Activated CD4-positive, alpha-beta T cell treated with anti-CD3 and anti-CD28 coated beads for 1 hour (primary cell): ENCODE measurements at places on chromosomes 3 and 15.

DNA sequence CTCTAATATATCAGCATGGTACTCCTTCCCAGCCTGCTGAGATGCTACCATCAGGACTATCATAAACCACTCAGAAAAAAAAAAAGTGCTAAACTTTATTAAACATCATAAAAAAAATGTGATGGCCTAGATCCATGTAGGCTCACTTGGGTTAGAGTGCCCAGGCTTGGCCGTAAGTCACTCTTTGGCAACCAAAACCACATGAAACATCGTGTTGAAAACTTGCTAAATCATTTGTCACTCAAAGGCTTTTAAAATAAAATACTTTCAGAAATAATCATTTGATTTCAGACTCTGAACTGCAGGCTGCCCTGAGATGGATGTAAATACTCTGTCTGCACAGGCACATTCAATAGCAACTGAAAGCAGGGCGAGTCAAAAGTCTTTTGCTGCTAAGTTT is 78.4 kb upstream of the WNT5A start:
- no peak for DNase-seq

DNA sequence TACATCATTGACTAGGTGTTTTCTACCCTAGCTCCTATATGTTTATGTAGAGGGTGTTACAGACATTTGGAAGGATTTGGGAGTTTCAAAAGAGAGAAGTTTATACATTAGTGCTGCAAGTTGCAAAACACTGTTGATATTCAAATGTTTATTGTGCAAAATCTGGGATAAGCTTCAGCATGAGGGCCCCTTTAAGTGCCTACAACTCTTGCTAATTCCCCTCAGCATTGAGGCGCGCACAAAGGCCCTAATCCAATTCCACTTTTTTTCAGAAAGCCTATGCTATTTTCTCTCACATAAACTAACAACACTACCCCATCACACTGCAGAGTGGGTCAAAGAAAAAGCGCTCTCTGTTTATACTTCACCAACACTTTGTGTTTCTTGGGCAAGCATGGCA is 208.0 kb downstream of the NR2F2 start:
- DNase-seq, result no peak

- DNase-seq, result no peak
Measured at GRCh38 chr3:155846119-155846518, 8.1 kb downstream of the SLC33A1 start.

GRCh38 chr15:61049934-61050333 is 179.2 kb downstream of the RORA start:
- DNase-seq, result no peak

- no peak for DNase-seq
Measured at GRCh38 chr3:140434261-140434905, 243.5 kb upstream of the TRIM42 start.

DNA sequence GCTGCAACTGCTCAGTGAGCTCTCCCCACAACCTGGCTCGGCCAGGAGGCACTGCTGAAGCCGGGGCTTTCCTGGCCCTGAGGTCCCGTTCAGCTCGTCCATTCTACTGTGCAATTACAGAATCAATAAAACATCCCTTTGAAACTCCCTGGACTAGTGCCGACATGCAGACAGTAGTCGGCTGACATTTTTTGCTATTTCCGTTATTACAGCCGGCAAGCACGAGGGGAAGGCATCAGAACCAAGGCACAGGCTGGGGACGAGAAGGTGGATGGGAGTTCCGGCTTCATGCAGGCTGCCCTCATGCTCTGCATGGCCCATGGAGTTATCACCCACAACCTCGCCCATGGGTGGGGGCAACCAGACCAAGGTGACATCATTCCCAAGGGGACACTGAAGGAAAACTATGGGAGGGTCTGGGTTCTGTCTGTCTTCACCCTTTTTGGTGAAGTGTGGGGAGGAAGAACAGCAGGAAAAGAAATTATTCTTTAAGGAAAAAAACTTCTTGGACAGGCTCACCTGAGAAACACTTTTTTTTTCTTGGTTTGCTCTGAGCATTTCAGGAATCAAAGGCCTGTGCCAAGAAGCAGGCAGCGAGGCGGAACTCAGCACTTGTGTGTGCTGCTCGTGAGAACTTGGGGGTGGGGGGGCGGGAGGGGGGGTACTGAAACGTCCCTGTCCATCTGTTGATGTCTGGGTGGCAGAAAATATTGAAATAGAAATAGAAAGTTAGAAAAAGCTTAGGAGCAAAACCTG is 154.5 kb downstream of the FOXP1 start:
- no peak for DNase-seq

- DNase-seq, result no peak
Measured at GRCh38 chr3:127637546-127637945, 8.6 kb downstream of the PODXL2 start.

DNA sequence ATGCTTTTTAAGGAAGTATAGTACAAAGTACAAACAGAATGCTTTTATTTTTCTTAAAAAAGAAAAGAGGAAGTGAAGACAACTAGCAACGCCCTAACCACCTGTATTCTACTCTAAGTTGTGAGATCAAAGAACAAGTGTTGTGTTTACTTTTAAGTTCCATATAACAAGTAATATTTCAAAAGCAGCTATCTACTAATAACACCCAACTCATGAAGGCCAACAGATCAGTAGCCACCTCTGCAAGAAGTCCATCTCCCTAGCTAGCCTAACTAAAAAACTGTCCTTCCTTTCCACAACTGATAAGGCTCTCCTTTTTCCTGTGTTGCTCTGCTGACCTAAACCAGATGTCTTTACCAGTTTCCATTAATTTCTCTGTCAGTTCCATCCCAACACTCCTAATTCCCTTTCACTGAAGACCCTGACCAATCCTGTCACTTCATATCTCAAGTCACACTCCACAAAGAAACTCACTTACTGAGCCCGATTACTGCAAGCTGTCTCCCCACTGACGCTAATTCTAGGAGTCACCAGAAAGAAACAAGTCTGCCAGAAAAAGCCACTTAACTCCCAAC is 26.9 kb downstream of the PHC3 start:
- no peak for DNase-seq

DNA sequence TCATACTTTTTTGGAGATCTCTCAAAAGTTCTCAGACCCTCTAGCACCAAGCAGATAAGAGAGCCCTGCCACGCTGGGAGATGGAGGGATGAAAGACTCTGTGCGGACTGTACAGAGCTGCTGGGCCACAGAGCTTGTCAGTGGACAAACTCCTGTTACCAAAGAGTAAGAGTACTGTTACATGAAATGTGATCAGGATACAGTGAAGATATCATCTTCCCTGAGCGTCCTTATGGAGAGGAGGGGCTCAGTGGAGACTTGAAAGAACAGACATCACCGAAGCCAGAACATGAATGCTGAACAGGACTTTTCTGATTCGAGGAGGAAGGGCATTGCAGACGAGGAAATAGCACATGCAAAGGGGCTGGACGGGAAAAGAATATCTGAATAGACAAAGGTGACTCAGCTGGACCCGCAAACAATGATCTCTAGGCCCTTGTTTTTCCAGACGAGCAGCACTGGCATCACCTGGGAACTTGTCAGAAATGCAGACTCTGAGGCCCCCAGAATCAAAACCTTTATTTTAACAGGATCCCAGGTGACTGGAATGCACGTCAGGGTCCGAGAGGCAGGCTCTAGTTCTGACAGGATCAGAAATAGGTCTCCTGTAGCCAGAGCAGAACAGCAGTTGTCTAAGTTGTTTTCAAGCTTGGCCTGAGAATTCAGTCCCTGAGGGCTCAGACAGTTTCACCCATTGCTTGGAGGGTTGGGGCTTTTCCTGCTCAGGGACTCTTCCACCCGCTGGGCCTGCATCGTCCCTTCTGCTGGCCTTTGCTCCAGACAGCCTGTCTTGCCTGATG is 277.9 kb downstream of the RPLP1 start:
- DNase-seq, result no peak

DNA sequence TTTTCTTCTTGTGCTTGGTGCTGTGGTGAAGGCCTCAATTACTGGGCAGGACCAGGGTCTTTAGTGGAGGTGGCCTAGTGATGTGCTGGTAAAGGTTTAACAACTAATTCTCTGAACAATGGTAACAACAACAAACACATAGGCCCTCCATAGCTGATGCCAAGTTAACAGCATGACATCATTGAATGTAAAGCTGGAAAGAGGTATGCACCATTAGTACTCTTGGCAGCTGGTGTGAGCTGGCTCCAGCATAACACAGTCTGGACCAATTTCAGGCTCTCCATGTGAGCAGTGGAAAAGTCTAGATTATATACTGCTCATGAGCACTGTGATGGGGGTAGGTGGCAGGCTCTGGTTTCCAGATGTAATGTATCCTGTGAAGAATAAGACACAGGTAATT is 61.8 kb downstream of the SLC7A14 start:
- no peak for DNase-seq

- no peak for DNase-seq
Measured at GRCh38 chr15:44706401-44706800, 4.7 kb downstream of the PATL2 start.

GRCh38 chr15:51924156-51925068 is 47.2 kb downstream of the LEO1 start:
- DNase-seq, result no peak

GRCh38 chr3:32340039-32340438 is 51.6 kb upstream of the CMTM7 start:
- no peak for DNase-seq

- DNase-seq, result no peak
Measured at GRCh38 chr3:49098429-49098828, 4.6 kb upstream of the QRICH1 start.

DNA sequence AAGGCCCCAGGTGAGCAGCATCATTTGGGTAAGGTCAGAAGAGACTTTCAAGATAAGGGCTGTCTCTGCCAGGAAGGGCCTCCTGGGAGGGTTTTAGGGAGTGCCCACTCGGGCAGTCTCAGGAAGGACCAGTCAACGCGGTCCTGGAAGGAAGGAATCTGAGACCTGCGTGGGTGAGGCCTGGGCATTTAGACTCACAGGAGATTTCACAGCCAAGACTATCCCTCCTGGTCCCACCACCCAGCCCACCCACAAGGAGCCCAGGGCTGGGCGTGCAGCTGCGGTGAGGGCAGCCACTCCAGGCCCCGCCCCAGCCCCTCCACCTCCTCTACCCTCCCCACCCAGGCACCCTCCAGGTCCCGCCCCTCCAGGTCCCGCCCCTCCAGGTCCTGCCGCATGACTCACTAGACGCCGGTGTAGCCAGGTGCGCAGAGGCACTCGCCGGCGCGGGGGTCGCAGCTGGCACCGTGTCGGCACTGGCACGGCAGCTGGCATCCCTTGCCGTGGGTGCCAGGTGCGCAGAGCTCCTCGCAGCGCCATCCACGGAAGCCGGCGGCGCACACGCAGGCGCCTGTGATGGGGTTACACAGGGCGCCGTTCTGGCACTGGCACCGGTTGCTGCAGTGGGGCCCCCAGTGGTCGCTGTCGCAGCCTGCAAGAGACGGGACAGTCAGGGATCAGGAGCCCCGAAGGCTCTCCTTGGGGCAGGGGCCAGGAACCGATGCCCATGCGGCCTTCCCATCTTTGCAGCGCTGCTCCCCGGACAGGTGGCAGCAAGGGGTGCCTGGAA is 112.7 kb downstream of the RAB11A start:
- DNase-seq, result peak; percentile 64

- no peak for DNase-seq
Measured at GRCh38 chr3:97692831-97693230, 71.7 kb upstream of the ARL6 start.

DNA sequence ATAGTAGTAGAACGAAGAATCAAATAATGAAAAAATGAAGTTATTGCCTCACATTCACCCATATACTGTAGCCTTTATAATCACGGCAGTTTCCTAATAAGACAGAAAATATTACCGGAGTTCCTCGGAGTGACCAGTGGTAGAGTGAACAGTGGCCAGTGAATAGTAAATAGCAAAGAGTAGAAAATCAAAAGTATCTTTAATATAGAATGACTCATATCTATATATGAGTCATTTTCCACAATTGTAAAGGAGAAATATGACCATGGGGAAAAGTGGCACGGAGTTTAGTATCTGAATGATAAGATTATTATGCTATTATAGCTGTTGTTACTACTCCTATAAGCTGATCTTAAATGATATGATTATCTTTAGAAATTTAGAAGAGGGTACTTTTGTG is 38.5 kb downstream of the ZBTB20 start:
- no peak for DNase-seq

DNA sequence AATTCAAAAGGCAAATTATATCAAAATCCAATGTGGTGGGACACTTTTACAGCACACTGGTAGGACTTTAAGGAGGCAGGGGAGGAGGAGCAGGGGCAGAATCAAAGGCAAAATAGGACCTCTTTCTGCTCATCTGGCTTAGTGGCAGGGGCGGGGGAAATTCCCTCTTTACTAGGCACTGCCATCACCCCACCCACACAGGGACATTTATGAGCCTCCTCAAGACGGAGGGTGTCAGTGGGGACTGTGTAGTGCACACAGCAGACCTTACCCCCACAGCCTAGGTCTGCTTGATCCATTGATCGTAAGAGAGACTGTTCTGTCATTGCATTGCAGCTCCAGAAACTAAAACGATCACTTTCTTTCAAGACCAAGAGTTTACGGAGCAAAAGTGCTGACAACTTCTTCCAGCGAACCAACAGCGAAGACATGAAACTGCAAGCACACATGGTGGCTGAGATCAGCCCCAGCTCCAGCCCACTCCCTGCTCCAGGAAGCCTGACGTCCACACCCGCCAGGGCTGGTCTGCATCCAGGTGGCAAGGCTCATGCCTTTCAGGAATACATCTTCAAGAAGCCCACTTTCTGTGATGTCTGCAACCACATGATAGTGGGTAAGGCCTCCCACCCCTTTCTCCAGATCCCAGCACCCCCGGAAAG is 62.9 kb downstream of the STAC start:
- DNase-seq, result no peak

DNA sequence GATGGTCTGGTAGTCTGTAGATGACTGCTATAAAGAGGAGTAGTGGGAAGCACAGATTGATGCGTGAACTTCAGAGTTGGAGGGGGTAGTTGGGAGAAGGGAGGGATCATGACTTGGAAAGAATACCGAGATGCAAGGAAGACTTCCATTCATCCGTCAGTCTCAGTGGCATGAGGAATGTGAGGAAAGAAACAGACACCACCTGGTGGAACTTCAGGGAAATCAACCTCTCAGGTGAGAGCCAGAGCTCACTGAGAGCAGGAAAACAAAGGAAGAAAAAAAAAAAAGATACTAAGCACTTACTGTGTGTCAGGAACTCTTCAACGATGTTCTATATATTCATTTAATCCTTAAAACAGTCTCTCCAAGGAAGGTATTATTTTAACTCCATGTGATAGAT is 172.4 kb downstream of the OXSM start:
- no peak for DNase-seq

GRCh38 chr3:162760789-162761188 is 1264.2 kb downstream of the OTOL1 start:
- DNase-seq, result no peak

DNA sequence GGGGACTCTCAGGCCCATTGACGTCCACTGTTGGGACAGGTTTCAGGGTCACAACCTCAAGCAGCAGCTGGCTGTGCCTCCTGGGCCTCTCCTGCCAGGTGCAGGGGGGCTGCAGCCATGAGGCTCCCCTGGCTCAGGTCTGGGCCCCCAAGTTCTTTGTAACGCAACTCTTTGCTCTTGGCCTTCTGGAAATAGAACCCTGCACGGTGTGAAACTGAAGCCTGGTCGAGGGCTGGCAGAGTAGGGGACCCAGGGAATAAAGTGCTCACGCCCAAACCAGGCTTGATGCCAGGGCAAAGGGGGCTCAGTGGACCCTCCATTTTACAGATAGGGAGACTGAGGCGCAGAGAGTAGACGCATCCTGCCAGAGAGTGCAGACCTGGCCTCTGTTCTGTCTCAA is 771 bp downstream of the CALML4 start:
- no peak for DNase-seq

- no peak for DNase-seq
Measured at GRCh38 chr3:28033059-28033784, 208.2 kb upstream of the CMC1 start.
